GM19239 (cell line): ENCODE measurements at places on chromosomes 2 and 18.

GRCh38 chr2:165402162-165402561, 67.3 kb upstream of the CSRNP3 start:
- DNase-seq = no peak

DNA sequence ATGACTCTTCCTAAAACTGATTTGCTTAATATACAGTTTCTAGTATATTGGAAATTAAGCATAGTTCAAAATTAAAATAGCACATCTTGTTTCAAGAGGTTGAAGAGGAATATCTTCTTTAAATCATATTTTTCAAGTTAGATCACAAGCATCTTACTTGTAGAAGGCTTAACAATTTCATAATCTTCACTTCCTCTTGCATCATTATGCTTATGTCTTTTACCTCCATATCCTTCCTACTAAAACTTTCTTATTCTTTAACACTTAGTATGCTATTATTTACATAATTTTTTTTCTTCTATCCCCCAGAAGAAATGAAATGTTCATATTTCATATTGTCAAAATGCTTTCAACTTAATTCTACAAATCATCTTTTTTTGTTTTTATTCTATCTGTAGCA, 1354.9 kb upstream of the TMEFF2 start:
- DNase-seq = no peak

GRCh38 chr2:125167152-125167551, 1142.1 kb downstream of the CNTNAP5 start:
- no peak for DNase-seq

- DNase-seq = no peak
These were observed 399.4 kb downstream of the ZEB2 start for GRCh38 chr2:144120487-144120886.

- no peak for DNase-seq
These were observed 260.2 kb downstream of the NBAS start for GRCh38 chr2:15300624-15301573.
